ENCODE measurements at places on chromosomes 1 and 21.

DNA sequence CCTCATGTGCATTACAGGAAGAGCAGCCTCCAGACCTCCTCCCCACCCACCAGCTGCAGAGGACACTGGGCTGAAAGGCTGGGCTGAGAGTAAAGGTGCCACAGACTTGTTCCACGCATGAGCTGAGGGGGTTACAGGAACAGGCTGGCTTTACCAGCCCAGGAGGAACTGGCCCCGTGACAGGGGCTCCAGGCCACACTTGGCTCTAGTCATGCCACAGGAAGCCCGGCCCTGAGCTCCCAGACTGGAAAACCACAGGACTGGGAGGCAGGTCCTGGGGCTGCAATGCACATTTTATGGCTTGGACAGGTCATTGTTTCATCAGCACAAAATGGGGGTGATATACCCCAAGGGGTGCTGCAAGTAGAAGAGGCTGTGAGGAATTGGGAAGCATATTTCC is 35.6 kb downstream of the GPA33 start:
- DNase-seq = no peak

DNA sequence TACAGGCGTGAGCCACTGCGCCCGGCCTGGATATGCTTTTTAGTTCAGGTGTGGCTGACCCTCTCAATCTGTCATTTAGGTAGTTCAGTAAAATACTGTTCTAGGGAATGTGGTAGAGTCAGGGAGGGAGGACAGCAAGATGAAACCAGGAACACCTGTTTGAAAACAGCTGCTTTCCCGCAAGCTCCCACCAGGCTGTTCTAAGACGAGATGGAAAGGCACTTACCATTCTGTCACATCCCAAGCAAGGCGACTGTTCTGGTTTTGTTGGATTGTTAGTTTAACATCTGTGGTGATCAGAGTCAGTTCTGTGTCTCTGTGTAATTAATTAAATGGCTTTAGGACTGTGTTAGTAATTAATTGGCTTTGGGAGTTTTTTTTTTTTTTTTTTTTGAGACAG is 2.9 kb downstream of the CHAF1B start:
- DNase-seq = no peak

GRCh38 chr1:92998821-92999220 is 37.6 kb upstream of the DIPK1A start:
- no peak for DNase-seq

DNA sequence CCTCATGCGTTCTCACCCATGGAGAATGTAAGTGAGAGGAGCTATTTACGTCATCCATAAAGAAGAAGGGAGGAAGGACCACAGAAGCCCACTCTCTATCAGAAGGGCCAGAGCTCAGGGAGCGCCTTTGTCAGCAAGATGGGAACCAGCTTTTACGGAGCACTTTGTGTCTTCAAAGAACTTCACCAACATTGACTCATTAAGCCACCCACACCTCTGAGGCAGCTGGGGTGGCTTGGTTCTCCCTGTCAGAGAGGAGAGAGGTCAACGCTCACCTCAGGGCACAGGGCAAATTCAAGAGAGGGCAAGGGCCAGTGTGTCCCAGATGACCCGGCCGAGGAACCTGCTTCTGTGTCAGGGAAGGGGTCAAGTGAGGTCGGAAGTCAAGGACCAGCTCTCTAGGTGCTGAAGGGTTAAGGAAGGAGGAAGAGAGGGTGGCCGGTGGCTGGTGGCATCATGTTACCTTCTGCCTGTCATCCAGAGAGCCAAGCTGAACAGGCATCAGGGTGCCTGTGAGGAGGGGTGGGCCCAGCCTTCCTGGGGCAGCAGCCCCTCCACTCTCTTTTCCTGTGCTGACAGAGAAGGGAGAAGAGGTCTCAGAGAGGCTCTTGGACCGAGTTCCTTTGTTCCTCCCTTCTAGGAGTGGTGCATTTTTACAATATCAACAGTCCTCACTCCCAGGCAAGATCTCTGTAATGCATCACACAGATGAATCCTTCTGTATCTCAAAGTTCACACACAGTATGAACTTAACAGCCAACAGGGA is 109.0 kb downstream of the ETS2 start:
- DNase-seq = no peak

- peak; percentile 27 for DNase-seq
Measured at GRCh38 chr1:109910123-109910962, at the start of gene CSF1. CSF1 (plus strand) TSS chr1:109910849; CDS start chr1:109911024, 175 bp downstream.

DNA sequence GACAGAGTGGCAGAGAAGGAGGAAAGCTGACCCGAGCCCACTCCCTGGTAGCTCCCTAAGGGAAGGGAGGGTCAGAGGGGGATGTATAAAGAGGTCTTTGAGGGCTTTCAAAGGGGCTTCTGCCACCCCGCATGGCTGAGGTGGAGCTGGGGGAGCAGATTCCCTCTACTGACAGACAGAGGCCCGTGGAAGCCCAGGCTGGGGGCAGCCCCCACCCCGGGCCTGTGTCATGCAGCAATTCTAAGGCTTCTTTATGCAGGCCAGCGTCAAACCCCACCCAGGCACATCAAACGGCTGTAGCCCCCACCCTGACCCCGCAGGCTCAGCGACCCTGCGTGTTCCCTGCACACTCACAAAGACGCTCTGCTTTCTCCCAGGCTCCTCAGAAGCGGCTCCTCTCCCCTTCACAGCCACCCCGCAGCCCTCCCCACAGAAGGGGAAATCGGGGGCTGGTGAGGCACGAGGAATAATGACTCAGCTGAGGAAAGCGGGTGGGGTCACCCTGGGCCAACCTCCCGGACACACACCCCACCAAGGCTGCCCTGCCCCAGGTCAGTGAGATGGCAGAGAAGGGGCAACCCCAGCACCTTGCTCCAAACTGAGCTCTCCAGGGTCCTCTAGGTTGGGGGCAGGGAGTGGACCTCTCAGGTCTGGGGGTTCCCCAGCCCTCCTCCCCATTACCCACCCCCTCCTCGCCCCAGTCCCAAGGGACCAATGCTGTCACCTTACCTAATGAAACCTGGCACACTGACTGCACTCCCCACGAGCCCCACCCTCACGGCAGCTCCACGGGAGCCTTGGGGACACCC is 10.8 kb downstream of the SLC45A3 start:
- DNase-seq = peak; percentile 29

DNA sequence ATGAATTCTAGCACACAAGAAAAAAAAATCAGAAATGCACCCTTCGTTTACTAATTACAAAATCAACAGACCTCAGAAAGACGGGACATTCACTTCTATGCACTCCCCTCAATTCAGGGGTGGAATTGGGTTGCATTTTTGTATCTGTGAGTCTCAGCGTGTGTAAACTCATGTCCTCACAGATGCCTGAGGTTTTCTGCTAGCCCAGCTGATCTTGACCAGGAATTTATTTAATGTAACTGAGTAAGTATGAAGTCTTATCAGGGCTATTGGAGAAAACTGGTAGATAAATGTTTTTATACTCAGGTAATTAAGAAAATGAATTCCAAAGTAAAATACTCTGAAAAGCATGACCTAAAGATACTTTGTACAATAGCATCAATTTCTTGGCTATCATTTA is 167.7 kb downstream of the RUNX1 start:
- DNase-seq = no peak

GRCh38 chr1:247104965-247105364 is 809 bp upstream of the ZNF669 start:
- no peak for DNase-seq
